ENCODE measurements at places on chromosomes 13 and 19.

GRCh38 chr19:4624301-4624700 is 15.0 kb upstream of the TNFAIP8L1 start:
- DNase-seq = no peak

GRCh38 chr13:87128036-87128435 is 543.1 kb upstream of the SLITRK5 start:
- no peak for DNase-seq

DNA sequence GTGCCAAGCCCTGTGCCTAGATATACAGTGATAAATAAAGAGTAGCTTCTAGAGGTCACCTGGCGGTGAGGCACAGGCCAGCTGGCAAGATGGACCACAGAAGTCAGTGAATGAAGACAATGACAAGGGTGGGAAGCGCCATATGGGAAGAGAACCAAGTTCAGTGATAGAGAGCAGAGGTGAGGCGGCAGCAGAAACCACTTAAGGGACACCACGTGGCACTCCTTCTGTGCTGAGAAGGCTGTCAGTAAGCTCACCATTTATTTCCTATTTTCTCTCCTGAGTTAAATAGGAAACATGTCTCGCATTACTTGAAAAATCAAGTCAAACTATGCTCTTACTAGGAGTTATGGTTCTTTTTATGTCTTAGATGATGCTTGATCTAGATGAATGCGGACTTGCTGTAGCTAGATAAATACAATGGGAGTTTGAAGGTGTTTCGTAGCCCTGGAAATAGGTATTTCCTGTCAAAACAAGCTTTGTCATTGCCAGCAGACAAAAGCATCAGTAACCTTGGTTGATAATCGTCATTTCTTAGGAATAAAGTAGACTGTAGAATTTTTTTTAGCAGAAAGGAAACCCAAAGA is 17.8 kb downstream of the ALOX5AP start:
- DNase-seq = no peak

GRCh38 chr13:43742911-43743310 is 43.9 kb downstream of the ENOX1 start:
- no peak for DNase-seq

DNA sequence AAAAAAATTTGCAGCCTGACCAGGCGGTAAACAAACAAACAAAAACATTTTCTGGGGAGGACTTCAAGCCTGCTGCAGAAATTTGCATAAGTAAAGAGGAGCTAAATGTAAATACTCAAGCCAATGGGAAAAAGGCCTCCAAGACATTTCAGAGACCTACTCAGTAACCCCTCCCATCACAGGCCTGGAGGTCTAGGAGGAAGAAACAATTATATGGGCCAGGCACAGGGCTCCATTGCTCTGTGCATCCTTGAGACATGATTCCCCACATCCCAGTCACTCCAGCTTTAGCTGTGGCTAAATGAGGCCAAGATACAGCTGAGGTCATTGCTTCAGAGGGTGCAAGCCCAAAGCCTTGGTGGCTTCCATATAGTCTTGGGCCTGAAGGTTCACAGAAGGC is 793.4 kb downstream of the SLITRK1 start:
- no peak for DNase-seq

GRCh38 chr13:47117268-47117667 is 220.4 kb upstream of the HTR2A start:
- no peak for DNase-seq

DNA sequence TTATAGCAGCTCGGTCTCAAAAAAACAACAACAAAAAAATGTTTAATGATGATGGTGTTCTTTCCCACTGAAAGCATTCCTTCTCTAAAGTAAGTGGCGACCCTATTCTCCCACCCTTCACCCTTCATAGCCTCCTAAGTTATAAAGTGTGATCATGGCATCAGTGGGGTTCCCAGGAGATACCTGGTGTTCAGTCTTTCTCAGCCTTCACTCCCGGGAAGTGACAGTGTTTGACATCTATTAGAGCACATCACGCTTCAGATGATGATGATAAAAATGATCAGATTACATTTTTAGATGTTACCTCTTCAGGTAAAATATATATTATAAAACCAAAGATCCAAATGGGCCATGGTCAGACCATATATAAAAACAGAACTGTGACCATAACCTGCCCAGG is 51.0 kb downstream of the TGDS start:
- no peak for DNase-seq

GRCh38 chr13:69264362-69265334 is 843.0 kb upstream of the ATXN8OS start:
- no peak for DNase-seq

- no peak for DNase-seq
Measured at GRCh38 chr19:41811036-41811435, 14.6 kb downstream of the CEACAM3 start.

DNA sequence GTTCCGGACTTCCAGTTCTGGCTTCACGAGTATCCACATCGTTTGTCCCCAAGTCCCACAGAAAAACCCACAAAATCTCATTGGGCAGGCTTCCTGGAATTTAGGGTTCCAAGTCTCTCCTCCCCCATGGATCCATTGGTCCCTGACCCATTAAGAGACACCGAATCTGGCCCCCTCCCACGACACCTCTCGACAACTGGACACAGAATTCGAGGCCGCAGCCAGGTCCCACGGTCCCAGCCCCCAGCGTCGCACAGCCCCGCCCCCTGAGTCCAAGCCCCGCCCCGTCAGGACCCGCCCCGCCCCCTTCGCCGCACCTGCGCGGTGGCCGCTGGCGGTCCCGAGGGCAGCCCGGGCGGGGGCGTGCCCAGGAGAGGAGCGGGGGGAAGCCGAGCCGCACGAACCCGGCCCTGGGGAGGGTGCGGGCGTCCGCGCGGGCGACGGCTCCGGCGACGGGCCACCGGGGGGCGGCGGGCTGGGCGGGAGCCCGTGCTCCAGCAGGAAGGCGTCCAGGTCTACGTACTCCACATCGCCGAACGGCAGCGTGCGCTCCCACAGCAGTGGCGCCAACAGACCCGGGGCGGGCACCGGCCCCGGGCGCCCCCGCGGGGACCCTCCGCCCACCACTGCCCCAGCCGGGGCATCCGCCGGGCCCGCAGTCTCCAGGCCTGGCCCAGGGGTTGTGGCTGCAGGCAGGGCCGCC is 1.8 kb downstream of the DBP start:
- no peak for DNase-seq

DNA sequence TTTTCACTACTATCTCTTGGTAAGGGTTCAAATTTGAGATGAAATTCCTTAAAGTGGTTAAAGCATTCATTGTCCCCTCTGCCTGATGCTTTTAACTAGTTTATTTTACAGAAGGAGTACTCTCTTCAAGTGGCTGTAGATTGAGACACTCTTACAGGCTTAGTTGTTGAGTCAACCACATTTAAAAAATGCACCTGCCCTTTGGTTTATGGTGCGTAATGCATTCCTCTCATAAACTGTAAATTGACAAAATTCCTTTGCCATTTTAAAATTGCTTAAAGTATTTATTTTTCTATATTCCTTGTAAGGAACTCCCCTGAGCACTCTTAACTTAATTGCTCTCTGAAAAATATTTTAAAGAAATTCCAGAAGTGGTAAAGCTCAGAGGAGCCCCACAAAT is 826 bp upstream of the GPC5 start:
- DNase-seq = no peak

GRCh38 chr19:32308431-32309077 is 36.9 kb upstream of the ZNF507 start:
- no peak for DNase-seq

- DNase-seq = no peak
Measured at GRCh38 chr13:43300865-43301264, 277.5 kb downstream of the DNAJC15 start.

Measured in left kidney (tissue), 8 donors.